Stomach (tissue), 19 donors: ENCODE measurements at places on chromosomes 2 and 18. TPM values are rescaled to one million over a fixed set of nuclear protein-coding genes. Genes with fewer than 3 reads are reported as not detected.

Gene CPO
- not detected for total RNA-seq

Gene NAT8
- not detected for total RNA-seq

Gene ITGA6
- 90.4 TPM for total RNA-seq

Gene DYSF
- total RNA-seq: 5.8 TPM

Gene CHRNG
- total RNA-seq: not detected

Gene TRAPPC12
- total RNA-seq: 71.4 TPM

Gene KCNJ3
- total RNA-seq: 2.8 TPM

Gene FHOD3
- total RNA-seq: 9.1 TPM

Gene RAB6C
- not detected for total RNA-seq

Gene ACVR1C
- 1.2 TPM for total RNA-seq

Gene ATP8B1
- total RNA-seq: 107 TPM

Gene ASXL3
- 8.0 TPM for total RNA-seq

Gene CDH7
- under 0.01 TPM for total RNA-seq
